Activated T-helper 1 cell treated with Interleukin-2 at 50 U/mL for 16 hours (primary cell): ENCODE measurements at places on chromosomes 7 and 10.

GRCh38 chr7:55019191-55019690 is 424 bp downstream of the EGFR start:
- no peak for DNase-seq

DNA sequence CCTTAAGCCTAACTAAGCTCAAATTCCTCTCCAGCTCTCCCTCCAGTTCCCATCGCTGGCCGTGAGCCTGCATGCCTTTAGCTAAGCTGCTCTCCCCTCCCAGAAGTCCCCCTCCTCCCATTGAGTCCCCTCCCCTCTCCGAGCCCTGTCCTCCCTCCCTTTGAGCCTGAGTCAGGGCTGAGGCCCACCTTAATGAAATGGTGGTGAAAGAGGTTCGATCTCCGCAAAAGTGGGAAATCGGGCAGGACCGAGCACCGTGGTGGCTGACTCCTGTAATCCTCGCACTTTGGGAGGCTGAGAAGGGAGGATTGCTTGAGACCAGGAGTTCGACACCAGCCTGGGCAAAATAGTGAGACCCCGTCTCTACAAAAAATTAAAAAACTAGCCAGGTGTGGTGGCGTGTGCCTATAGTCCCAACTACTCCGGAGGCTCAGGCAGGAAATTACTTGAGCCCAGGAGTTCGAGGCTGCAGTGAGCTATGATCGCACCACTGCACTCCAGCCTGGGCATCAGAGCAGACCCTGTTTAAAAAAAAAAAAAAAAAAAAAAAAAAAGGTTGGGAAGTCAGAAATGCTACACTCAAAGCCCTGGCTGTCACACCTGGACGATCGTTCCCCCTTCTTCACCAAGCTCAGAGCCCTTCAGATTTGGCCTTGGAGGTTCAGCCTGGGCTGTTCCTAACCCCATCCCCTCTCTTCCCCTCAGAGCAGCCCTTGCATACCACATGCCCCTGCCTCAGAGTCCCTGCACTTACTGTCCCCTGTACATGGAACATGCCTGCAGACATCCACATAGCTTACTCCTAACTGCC is 995 bp upstream of the CLDN3 start:
- DNase-seq: no peak

- DNase-seq: no peak
Measured at GRCh38 chr7:105027176-105027853, 13.3 kb downstream of the KMT2E start.

GRCh38 chr10:95097805-95098204 is 28.5 kb upstream of the CYP2C8 start:
- no peak for DNase-seq

GRCh38 chr7:2316578-2316977 is 2.3 kb upstream of the SNX8 start:
- DNase-seq: no peak

DNA sequence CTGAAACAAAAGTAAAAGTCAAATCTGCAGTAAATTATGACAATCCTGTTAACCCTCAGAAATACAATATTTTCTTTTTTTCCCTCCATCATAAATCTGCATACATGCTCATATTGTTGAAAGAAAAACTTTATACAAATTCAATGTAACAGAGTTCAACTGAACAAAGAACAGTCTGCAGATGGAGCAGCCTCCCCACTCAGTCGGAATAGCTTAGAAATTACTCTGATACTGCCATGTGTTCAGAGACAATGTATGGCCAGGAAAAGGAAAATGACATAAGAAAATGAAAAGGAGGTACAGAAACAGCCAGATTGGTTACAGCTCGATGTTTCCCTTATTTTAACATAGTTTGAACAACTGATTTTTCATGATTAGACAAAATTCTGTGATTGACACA is 651.9 kb upstream of the COBL start:
- no peak for DNase-seq

- DNase-seq: no peak
Measured at GRCh38 chr10:33935350-33935749, 600.9 kb upstream of the NRP1 start.

GRCh38 chr7:3063016-3063753 is 19.5 kb upstream of the CARD11 start:
- peak; percentile 44 for DNase-seq

GRCh38 chr10:78173360-78174015 is 139.8 kb downstream of the RPS24 start:
- no peak for DNase-seq

DNA sequence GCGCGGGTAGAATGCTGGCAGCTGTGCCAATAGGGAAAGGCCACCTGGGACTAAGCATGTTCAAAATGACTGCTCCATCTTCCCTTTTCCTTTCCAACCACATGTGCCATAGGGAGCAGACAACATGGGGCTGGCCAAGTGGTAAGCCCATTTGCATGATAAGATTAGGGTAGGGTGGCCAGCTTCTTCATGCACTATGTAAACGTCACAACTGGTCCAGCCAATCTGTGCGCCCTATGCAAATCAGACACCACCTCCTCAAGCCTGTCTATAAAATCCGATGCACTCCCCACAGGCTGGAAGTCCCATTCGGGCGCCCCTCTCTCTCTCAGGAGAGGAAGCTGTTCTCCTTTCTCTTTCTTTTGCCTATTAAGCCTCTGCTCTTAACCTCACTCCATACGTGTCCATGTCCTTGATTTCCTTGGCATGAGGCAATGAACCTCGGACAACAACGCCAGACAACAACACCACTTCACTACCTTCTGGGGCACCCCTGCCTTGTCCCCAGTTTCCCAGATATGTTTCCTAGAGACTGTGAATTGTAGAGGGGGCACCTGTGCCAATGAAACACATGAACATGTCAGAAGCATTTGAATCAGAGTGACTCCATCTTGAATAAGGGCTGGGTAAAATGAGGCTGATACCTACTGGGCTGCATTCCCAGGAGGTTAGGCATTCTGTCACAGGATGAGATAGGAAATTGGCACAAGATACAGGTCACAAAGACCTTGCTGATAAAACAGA is 19.1 kb upstream of the EXOC6 start:
- DNase-seq: no peak

DNA sequence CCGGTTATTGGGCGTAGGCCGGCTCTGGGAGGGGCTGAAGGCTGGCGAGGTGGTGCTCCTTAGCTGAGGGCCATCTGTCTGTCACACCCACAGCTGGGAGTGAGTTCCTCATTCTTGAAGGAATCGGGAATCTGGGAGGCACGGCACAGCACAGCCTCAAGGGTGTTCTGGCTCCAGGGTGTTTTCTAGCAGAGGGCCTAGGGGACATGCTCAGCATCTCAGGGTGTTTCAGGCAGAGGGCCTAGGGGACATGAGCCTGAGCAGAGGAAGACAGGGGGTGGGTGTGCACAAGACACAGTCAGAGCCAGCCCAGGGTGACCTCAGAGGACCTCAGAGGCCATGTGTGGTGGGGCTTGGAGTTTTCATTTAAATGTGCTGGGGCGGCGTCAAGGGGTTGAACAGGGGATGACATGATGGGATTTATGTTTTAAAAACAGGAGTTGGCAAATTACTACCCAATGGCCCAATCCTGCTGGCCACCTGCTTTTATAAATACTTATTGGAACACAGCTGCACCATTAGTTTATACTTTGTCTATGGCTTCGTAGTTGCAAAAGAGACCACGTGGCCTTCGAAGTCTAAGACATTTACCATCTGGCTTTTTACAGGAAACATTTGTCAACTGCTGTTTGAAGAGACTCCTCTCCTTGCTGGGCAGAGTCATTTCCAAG is 121.6 kb downstream of the PRKAG2 start:
- no peak for DNase-seq

GRCh38 chr7:130127821-130128317 is 57.5 kb downstream of the KLHDC10 start:
- DNase-seq: no peak

DNA sequence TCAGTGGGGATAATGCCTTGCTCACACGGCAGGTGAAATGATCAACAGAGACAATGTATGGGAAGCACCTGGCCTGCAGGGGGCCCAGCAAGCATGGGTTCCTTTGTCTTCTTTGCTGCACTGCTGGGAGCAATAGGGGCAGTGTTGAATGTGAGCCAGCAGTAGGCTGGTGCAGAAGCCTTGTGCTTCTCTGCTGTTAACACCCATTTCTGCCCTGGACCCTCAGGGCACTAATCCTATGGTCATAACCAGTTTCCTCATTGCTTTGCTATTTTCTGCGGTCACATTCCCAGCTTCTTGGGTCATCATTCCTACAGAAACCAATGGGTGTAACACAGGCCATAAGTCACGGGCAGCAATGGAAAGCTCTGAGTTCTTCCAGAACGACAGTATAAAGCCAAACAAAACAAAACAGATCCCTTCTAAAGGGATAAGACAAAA is 10.9 kb upstream of the LGI1 start:
- DNase-seq: no peak

DNA sequence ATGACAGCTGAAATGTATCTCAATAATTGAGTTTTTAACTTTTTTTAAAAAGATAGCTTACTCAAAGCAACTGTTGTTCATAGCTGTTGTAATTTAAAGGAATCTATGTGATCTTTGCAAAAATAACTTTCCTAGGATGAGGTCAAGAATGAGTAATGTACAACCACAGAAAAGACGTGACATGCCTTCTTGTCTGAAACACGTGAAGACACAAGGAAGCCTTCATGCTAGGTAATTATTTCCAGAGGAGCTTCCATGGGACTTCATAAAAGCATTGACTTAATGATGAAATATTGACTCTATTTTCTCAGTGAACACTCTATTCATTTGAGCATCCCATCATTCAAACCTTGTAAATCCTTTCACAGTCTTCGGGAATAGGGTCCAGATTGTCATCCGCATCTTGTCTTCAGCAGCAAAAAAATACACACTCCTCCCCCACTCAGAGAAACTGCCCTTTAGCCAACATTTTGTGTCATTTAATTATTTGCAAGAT is 528.0 kb downstream of the NRG3 start:
- DNase-seq: no peak

- no peak for DNase-seq
Measured at GRCh38 chr10:49076741-49077521, 38.4 kb downstream of the VSTM4 start.

DNA sequence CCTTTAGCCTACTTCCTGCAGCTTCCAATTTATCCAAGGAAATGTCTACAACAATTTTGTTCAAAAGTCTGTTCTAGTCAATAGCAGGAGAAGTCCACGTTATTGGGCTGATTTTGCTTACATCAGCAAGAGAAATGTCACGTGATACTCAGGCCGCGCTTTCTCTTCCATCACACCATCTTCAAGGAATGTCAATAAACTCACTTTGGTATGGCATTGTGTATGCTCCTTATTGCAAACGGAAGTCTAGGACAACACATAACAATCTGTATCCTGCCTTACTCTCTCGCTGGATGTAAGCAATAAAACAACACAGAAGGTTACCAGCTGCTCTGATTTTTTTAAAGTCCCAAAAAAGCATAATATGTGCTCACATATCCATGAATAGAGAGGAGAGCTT is 17.1 kb upstream of the STK17A start:
- no peak for DNase-seq

DNA sequence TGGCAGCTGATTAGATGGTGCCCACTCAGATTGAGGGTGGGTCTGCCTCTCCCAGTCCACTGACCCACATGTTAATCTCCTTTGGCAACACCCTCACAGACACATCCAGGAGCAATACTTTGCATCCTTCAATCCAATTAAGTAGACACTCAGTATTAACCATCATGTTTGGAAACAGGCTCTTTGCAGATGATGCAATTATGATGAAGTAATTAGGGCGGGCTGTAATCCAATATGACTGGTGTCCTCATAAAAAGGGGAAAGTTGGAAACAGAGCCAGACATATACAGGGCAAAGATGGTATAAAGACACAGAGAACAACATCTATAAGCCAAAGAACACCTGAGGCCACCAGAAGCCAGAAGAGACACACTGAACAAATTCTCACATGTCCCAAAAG is 658.6 kb downstream of the CCSER2 start:
- DNase-seq: no peak

- no peak for DNase-seq
Measured at GRCh38 chr10:70135684-70136083, 3.1 kb upstream of the AIFM2 start.

GRCh38 chr7:84248267-84248666 is 53.7 kb upstream of the SEMA3A start:
- no peak for DNase-seq

DNA sequence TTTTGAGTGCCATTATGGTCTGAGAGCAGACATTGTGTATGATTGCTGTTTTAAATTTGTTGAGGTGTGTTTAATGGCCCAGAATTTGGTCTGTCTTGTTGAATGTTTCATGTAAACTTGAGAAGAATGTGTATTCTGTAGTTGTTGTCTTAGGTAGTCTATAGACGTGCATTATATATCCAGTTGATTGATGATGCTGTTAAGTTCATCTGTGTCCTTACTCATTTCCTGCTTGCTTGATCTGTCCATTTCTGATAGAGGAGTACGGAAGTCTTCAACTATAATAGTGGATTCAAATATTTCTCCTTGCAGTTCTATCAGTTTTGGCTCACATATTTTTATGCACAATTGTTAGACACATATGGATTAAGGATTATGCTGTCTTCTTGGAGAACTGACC is 16.0 kb downstream of the PTPN12 start:
- no peak for DNase-seq

DNA sequence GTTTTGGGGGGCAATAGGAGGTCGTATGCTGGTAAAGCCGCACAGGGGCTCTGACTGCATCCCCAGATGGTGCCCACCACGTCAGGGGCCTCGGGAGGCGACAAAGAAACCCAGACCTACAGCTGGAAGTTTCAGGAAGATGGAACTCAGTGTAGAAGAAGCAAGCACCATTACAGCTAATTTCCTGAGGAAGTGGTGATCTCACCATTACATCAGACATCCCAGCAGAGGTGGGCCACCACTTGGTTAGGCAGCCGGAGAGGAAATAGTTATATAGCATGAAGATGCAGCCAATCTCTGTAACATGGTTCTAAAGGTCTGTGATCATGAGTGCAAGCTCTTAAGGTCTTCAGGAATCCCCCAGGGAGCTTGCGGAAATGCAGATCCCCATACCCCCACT is 127.3 kb upstream of the PCBD1 start:
- DNase-seq: no peak

DNA sequence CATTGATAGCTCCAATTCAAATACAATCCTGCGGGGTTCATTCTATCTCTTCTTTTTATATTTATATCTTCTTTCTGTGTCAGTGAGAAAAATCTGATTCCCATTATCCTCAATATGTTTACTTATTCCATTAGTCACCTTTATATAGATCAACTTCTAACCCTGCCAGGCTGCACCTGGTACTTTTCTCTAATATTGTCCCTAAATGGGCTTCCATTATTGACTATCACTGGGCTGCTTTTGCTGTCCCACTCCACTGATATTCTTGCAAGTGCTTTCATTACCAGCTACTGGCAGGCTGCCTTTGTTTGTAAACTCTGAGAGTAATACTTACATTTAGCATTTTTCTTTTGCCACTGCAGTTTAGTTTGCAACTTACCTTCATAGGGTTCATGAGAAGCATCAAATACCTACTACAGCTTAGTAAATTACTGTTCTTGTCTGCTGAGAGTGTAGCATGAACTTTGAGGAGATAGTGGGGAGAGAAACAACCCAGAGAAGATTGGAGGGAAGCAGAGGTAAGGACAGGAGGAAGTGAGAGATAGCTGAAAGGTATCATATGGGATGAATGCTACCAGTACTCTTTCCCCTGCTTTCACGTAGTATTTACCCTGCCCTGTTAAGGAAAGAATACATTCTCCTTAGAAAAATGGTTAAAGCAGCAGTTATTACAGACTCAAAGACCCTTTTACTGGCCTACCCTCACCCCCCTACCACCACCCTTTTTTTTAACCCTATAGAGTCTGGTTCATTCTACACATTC is 119.1 kb downstream of the PHTF2 start:
- DNase-seq: no peak

GRCh38 chr10:125157505-125157904 is 2.9 kb downstream of the CTBP2 start:
- DNase-seq: no peak
